ENCODE measurements at places on chromosomes 4 and X. TPM values are rescaled to one million over a fixed set of nuclear protein-coding genes. Genes with fewer than 3 reads are reported as not detected.

- DNase-seq: no peak
These were observed 131.9 kb upstream of the USP9X start for GRCh38 chrX:40953369-40953768.

- no peak for DNase-seq
These were observed 1.2 kb downstream of the LINC00632 start for GRCh38 chrX:140710710-140711109.

DNA sequence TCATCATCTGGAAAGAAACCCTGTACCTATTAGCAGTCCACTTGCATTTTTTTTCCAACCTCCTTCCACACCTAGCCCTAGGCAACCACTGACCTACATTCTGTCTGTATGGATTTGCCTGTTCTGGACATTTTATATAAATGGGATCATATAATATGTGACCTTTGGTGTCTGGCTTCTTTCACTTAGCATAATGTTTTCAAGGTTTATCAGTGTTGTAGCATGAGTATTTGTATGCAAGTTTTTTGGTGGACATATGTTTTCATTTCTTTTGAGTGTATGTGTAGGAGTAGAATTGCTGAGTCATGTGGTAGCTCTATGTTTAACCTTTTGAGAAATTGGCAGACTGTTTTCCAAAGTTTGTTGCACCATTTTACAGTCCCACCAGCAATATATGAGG lies 198.6 kb downstream of the CEP135 start:
- DNase-seq: no peak

FAM184B gene
- polyA plus RNA-seq: 0.43 TPM

PF4V1 gene
- 0.65 TPM for polyA plus RNA-seq
